Stimulated activated CD8-positive, alpha-beta memory T cell treated with anti-CD3 and anti-CD28 coated beads, Interleukin-7, amount 100 ng/mL, for 24 hours (primary cell): ENCODE measurements at places on chromosomes 4 and X.

DNA sequence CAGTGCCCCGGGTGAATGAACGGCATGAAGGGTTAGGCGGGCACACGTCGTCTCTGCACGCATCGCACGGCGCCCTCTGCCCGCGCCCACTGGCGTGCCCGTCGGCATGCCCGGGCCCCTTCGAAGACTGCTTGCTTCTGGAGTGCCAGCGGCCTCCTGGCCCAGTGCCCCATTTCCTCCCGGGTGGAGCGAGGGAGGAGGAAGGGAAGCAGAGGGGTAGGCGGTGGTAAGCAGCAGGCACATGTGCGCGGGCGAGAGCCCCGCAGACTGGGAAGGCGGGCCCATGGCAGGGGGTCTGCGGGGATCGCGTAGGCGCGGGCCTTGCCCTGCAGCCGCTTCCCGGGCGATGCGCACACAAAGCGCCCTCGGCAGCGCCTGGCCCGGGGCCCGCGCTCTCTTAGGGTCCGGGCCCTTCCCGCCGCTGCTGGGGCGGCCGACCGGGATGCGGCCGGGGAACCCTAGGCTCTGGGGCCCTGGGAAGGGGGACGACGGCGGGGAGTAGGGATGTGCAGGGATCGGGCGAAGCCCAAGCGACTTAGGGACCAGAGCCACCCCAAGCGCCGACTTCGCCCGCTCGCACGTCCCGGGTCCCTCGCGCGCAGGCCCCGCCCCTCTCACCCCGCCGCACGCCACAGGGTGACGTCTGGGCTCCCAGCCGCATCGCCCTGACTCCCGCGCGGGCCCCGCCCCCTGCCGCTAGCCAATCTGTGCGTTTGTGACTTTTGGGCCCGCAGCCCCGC lies 866 bp upstream of the EMD start:
- no peak for DNase-seq

DNA sequence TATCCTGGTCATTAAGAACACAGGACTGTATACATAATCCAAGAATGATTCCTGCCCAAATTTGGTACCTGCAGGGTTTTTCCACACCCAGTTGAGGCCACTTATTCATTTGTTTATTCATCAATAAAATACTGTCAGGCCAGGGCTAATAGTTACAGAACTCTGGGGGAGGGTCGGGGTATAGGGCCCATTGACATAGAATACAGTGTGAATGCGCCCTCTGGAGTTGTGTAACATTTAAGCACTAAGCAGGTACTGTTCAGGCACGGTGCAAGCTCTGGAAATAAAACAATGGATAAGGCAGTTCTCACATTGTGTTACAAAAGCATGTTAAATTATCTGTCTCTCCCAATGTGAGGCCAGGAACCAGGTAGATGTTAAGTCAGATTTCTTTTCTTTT lies 30.8 kb upstream of the LRBA start:
- no peak for DNase-seq

DNA sequence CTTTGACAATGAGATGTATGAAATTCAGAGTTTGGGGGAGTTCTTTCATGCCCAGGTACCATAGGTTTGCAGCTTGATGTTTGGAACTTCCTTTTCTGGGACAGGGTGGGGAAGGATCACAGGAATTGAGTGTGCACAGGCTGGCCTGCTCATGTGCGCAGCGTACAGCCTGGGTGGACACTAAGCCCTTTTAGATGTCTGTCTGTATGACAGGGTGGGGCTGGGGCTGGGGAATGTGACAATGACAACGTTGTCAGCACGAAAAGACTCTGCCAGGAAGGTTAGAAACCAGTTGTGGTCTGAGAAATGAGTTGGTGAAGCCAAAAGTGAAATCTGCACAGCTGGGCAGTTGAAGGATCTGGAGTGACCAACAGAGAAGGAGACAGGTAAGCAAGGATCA lies 47.4 kb downstream of the WWC2 start:
- no peak for DNase-seq

DNA sequence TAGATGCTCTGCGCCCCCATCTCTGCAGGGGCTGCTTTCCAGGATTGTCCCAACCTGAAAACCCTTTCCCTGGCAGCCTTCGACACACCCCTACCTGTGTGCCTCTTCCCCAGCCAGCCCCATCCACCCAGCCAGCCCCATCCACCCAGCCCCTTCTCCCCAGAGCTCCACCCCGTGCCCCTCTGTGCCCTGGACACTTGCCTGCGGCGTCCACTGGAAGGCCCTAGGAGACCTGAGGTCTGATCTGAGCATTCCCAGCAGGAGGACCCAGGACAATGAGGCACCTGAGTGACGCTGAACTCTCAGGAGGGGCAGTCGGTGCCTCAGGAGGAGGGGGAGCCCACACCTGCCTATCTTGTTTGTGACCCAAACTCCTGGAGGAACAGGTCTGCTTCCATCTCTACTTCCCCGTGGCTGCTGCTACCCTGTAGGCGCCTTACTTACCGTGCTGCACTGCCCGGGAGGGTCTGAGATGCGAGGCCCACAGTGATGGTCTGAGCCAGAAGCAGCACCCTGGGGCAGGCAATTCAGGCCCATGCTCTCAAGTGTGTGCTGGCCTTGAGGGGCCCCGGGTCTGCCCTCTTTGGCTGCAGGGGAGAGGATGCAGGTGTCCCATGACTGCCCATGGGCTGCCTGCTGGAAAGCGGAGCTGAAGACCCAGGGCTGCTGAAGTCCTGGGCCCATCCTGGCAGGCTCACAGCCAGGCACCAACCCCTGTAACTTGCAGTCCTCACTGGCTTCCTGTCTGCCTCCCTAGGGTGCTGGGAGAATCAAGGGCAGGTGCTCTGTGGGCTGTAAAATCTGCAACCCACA lies 4.9 kb downstream of the LRPAP1 start:
- DNase-seq: no peak

DNA sequence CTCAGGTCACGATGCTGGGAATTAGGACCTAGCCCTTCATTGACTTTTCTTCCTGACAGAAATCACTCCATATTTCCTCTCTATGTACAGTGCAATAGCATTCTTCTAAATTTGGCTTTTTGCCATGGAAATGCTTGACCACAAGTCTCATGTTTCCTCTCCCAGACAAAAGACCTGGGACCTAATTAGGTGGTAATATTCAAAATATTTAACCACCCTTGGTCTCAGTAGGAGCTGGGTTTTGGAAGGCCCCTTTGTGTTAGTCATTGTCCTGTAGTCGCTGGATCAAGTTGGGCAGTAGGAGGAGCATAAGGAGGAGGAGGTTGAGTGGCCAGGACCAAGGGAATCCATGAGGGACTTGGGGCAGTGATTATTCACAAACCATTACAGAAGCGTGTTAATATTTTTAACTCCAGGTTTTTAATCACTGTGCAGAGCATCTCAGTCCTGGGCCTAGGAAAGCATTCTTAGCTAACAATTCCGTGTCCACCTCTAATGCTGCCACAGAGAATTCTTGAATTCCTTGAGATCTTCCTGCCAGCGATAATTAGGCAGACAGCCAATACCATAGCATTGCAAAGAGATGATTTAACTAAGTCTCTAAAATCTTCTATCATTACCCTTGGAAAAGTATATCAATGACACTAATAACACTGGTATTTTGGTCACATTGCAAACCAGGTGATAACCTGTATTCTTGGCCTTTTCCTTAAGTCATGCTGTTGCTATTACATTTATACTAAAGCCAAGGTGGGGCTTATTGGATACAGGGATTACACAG lies 25.0 kb upstream of the SHROOM4 start:
- no peak for DNase-seq

DNA sequence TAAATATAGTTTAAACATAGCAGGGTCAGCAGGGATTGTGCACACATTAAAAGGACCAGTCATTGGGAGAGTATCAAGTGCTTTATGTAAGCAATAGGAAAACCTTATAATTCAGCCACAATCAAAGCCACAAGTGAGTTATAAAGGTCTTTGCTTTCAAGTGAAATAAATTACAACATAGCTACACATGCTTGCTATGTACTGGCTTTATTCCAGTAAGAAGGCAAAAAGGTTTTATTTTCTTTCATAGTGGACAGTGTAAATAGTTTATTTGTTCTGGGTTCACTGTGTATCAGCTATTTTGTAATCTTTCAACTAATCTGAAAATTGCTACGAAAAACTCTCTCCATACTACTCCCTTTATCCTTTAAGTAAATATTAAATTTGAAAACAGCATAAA lies 691.4 kb downstream of the PCDH7 start:
- DNase-seq: no peak

- DNase-seq: no peak
Observed at GRCh38 chr4:183797011-183797444, 108.1 kb upstream of the STOX2 start.
